ENCODE measurements at places on chromosomes 1 and 21.
A peak's percentile ranks its signal among the peaks of the same experiment; 100 is the strongest.

DNA sequence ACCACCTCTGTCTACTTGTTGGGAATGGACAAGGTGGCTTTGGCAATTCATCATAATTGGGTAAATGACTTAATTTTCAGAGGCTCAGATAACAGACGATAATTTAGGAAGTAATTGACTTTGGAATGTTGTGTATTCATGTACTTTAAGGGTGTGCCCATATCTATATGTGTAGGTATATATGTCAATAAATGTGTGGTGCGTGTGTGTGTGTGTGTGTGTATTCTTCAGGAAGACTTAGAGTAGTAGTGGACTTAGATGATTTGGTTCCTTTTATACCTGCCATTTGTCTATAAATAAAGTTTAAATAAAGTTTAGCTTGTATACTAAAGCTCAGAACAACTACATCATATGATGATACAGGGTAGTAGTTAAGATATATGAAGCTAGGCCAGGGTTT, 20.0 kb upstream of the JUN start:
- DNase-seq, result no peak

DNA sequence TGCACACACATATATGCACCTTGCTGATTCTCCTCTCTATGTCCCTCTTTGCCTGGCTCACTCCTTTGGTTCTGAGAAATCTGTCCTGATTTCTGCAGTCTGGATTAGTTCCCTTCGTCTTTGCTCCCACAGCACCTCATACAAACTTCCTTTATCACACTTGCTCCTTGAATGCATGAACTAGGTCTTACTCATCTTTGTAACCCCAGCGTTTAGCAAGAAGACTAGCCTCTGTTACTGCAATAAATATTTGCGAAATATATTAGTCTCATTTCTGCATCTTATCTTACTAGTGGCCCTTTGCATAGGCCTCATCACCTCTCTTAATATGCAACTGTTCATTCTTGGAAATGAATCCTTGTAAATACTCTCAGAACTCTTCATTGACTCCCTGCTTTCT, 11.4 kb downstream of the SMYD2 start:
- DNase-seq, result no peak

DNA sequence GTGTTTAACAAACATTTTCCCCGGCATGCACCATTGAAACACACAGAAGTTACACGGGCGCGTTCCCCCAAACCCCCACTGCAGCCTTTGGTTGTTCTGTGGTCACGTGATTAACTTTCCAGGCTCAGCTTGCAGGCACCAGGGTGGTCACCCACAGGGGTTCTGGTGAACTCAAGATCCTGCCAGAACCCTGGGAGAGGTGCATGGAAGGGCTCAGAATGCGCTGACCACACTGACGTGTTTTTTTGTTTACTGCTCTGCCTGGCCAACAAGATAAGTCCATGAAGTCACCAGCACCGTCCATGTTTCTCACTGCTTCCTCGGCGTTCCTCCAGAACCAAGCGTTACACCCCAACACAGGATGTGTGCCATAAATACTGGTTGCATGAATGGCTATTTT, 229.5 kb upstream of the VAMP3 start:
- DNase-seq, result no peak

DNA sequence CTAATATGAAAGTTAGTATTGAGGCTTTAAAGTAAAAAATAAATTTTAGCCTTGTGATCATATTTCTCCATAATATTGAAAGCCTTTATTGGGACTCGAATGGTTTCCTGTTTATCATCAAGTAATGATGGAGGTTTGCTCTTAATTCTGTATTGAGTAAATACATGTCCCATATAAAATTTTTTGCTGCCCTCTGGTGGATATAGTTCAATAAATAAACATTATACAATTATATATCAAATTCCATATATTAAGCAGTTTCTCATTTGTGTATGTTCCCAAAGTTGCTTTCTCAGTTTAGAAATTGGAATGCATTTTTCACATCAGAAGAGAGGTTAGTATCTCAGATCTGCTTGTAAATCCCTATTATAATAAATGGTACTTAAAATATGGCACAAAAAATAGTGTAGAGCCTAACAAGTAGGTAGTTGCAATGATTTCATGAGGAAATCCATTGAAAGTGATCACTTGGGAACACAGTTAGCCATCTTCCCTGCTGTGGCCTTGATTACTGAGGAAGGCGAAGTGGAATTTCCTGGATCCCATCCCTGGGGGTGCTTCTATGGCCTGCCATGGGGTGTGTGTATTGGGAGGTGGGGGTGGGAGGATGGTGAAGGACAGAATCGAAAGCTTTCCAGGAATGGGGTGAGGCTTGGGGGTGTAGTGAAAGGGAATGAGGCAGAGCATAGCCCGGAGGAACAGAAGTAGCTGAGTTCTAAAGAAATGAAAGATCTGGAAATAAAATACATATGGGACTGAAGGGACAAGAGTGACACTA, 84.1 kb upstream of the C21orf91 start:
- DNase-seq, result peak; percentile 9

- no peak for DNase-seq
These were observed 44.3 kb downstream of the TPR start for GRCh38 chr1:186330758-186331157.

Measured in NCI-H1436 treated with DMSO at 0.1 percent for 48 hours (cell line).